MM.1S (cell line): ENCODE measurements at places on chromosomes 2 and 18.
A peak's percentile ranks its signal among the peaks of the same experiment; 100 is the strongest.

DNA sequence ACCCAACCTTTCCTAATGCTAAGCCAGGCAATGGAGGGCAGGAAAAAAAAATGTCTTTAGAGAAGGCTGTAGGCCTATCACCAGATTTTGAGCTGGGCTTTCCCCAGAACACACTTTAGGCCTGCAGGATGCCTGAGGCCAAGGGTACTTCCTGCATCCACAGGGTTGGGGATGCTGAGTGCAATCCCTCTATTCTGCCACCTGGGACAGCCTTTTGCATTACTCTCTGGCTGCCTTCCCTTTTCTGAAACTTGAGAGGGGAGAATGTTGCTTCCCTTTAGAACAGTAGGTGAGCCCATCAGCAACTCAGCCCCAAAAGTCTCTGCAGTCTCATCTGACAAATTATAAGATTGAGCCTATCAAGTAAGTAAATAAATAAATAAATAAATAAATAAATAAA, 195.2 kb downstream of the SLC8A1 start:
- DNase-seq, result no peak

DNA sequence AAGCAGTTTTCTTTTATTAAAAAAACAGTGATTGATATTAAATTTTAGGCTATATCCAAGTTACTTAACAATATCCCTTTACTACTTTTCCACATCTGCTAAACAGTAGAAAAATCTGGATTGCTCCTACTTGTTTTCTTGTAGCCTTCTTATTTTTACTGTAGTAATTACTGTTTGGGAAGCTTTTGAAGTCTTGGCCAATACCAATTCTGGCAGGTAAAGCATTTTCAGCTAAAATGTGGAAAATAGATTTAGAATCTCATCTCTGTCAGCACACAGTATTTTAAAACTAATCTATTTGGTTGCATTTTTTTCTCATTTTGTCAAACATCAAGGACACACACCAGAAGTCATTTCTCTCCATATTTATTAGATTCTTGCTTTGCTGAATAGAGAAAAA, 1485.7 kb upstream of the PIK3C3 start:
- DNase-seq, result no peak

- DNase-seq, result no peak
Observed at GRCh38 chr2:241935774-241936173, 66.2 kb downstream of the RTP5 start.

GRCh38 chr18:8188184-8188583, 421.1 kb upstream of the RAB12 start:
- no peak for DNase-seq

GRCh38 chr2:65799141-65799854, 366.9 kb upstream of the SPRED2 start:
- no peak for DNase-seq

DNA sequence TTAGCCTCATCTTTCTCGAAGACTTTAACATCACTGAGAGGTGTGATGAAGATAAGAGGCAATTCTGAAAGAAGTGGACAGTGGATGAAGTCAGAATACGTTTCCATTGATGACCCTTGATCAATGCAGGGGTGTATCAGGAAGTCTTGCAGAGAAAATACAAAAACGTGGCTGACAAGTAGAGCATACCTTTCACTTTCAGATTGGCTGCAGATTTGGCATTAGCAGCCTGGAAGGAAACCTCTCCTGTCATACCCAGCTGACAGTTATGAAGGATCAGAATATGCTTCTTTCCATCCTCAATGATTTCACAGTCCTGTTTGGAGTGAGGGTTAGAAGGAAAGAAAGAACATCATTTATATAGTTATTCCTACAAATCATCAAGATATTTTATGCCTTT, 152.5 kb downstream of the PLEKHA3 start:
- DNase-seq, result peak; percentile 11

GRCh38 chr18:7273301-7273921, 42.5 kb downstream of the LRRC30 start:
- no peak for DNase-seq

- DNase-seq, result no peak
Observed at GRCh38 chr2:100163605-100164004, 21.2 kb upstream of the AFF3 start.

- DNase-seq, result no peak
Observed at GRCh38 chr2:102848366-102848839, 86.6 kb downstream of the TMEM182 start.

- no peak for DNase-seq
Observed at GRCh38 chr18:11883153-11883552, 25.0 kb downstream of the MPPE1 start.

DNA sequence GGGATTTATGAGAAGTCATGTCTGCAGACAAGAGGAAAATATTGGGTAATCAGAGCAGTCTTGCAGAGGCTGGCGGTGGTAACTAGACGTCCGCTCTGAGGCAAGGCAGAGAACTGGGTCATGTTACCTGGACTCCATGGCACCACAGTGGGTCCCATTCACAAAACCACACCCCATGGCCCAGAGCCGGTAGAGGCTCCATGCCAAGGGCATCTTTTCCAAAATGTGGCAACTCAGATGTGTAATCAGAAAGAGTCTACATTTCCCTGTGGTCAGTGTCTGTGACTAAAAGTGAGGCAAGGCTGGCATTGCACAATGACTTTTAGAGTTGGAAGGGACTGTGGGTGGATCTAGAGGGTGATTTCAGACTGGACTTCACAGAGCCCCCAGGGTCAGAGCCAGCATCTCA, 113.1 kb downstream of the MREG start:
- DNase-seq, result no peak
